Left forelimb (tissue), 1 donor: ENCODE measurements at places on chromosomes 6 and 20.
A peak's percentile ranks its signal among the peaks of the same experiment; 100 is the strongest.

DNA sequence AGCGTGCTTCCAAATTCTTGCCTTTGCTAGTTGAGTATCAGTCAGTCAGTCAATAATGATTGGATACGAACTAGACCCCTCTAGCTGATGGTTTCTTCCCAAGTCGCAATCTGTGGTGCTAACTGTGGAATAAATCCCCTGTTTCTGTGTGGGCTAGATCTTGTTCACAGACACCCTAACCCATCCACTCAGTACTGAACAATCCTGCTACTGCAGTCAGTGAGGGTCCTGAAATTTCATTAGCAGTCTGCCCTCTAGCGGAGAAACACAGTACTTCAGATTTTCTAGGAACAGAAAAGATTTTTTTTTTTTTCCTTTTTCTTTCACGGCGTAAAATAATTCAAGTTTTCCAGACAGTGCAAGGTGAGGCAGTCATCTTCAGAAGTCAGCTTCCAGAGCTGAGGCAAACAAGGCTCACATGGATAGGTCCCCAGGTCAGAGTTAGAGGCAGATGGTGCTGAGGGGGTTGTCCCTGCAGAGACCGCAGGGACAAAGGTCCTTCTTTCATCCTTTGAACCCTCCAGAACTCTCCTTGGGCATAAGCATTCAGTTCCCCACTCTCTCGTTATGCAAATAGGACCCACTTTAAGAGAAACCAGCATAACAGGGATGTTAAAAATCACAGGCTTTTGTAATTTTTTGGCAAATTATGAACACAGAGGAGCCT lies 119.6 kb downstream of the SCML4 start:
- peak; percentile 53 for DNase-seq

DNA sequence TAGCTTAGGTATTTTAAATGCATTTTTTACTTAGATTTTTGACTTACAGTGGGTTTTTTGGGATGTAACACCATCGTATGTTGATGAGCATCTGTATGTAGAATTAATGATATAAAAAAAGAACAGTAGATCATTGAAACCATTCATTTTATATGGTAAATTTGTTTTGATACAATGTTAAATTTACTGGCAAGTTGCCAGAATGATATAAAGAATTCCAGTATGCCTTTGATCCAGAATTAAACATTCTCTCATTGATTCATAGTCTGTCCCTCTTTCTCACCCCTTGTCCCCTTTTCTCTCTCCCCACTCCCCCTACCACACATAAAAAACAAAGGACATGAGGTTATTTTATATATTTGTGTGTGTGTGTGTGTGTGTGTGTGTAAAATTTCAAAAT lies 45.3 kb downstream of the VTA1 start:
- DNase-seq, result no peak

DNA sequence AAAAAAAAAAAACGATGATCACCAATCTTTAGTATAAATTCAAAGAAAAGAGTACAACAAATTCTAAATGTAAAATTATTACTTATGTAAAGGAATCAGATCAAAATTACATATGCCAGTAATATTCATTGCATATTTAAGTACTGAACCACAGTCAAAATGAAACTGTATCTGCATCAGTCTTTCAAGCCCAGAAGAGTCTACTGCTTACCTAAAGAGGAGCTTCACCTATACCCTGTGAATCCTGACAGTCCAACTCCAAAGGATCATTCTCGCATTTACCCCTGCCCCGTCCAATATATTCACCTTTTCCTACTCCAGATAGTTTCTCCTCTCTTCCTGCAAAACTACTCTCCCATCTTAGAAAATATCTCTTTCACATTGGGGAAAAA lies 9.2 kb downstream of the ATG5 start:
- DNase-seq, result no peak

DNA sequence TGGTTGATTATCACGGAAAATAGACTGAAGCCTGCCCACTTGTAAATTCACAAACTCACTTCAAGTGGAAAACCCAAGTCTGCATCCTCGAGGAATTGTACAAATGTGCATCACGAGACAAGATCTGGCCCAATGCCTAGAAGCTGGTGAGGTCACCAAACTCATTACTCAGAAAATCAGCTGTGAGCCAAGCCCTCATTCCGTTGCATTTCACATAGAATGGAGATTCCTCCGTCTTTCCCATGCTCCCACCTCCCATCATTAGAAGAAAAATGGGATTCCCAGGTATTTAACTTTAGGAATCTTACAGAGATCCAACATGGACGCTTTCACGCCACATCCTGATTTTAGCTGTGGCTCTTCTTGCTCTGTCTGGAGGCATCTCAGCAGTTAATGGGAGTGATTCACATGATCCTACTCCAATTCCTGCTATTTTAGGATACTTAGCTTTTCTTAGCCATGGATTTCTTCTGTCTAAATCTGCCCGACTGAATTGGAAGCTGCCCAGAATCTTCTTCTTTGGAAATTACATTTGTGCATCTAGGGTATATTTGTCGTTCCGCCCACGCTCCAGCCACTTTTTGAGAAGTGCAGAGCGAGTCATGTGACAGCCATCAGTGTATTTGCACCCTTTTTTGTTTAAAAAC lies 68.7 kb upstream of the STMND1 start:
- peak; percentile 80 for DNase-seq

DNA sequence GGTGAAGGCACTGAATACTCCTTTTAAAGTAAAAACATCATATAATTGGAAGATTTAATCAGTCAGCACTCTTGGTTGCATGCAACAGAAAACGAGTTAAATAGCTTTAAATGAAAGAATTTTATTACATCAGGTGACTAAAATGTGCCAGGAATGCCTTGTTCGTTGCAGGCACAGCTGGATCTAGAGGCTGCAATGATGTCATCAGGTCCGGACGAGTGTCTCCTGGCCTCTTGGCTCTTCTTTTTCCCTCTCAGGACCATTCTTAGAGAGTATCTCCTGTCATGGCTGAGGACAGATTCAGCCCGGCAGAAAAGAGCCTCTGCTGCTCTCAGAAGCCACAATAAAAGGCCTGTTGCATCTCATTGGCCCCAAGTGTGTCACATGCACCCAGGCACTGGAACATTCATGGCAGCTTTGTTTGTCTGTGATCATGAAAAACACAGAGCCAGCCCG lies 510.7 kb upstream of the SULF2 start:
- DNase-seq, result no peak

GRCh38 chr20:17836303-17836861 lies 132.2 kb downstream of the SNX5 start:
- peak; percentile 90 for DNase-seq

DNA sequence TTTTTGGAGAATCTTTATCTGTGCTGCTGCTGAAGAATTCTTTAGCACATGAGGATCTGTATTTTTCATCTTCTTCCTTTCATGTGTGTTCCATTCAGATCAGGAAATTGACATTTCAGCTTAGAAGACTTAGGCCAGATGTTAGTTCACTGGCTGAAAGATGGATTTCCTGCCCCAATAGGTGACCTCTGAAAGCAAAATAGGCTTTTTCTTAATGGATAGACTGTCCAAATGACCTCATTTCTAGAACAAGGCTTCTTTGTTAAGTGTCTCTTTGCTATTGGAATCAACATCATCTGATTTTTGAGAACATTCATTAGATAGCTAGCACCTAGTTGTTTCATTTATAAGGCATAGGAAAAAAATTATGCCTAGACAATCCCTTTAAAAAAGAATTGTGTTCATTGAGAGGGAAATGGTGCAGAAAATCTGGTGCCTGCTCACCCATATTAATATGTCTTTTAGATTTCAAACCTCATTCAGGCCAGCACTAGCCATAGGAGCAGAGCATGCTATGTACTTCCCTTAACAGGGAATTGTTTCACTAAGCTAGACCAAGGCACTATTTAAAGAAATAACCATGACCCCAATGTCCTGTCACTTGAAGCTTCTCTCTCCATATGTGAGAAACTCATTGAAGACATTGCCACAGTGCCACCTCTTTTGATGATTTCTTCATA lies 13.6 kb upstream of the SASH1 start:
- no peak for DNase-seq

DNA sequence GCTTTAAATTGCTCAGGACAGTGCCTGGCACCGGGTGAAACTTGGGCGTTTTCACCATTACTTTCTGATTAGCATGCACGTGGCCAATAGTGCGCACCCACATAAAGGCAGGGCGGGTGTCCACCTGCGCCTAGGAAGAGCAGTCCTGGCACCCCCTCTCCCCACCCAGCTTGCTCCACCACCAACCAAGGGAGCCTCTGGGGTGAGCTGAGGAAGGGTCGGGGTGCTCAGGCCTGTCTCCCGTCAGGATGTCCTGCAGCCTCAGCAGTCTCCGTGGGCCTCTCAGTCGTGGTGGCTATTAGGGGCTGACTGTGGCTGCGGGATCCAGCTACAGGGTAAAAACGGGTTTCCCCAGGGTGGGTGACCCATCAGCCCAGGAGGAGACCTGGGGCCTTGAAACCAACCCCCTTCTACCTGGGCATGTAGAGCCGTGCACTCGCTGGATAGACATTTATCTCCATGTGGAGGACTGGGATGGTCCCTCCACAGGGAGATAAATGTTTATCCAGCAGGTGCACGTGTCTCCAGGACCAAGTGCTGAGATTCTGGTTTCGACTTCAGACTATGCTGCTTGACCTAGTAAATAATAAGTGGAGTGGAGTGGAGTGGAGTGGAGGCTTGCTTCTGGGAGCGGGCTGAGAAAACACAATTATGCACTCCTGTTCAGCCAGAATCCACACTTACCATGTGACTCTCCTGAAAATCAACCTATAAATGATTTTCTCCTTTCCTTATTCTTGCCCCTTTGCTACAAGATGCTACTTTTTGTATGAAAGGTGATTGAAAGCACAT lies 91.1 kb downstream of the ZDHHC14 start:
- DNase-seq, result no peak

- no peak for DNase-seq
These were observed 9.2 kb downstream of the TP53INP2 start for GRCh38 chr20:34713194-34713943.

- DNase-seq, result no peak
These were observed 759.7 kb downstream of the HDGFL1 start for GRCh38 chr6:23329086-23329485.

DNA sequence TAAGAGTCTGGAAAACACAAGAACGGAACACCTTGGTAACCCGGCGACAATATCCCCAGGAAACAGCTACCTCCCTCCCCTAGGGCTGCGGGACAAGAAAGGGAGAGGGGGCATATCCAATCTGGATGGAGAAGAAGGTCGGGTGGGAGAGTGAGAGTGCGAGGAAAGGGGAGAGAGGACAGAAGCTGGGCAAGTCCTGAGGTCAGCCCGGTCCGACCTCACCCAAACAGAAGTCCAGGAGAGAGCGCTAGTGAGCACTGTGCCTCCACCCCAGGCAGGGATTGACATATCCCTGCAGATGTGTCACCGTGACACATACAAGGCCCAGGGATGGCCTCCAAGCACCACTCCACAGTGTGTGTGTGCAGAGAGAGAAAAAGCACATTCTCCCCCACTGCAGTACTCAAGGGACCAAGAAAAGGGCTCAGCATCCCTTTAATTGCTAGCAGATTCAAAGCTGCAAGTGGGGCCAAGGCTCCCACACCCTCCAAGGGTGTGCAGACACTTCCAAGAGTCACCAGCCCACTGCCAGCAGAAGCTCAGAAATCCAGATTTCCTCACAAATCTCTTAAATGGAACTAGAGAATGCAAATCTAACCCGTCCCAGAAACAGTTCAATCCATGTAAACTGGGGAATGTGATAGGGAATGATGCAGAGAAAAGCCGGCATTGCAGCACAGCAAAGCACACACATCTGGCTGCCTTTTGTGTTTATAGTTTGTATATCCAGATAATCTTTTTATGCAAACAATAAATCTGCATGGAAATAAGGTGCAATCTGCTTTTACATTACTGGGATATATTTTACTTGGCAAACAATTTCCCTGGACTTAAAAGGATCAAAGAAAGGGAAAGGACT lies 3.1 kb downstream of the PXDC1 start:
- no peak for DNase-seq

GRCh38 chr6:20708367-20709124 lies 174.3 kb downstream of the CDKAL1 start:
- DNase-seq, result no peak

- DNase-seq, result no peak
These were observed 807 bp downstream of the SNHG17 start for GRCh38 chr20:38434301-38434741.

DNA sequence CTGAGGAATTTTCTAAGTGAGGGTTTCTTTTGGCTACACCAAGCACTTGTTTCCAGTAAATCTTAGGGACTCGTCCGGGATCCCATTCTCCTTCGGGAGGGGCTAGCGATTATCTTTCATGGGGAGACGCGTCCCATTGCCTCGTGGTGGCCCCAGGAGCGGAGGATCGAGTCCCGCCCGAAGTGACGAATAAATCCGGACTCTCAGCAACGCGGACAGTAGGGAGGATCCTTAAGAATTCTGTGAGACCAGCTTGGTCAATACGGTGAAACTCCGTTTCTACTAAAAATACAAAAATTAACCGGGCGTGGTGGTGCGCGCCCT lies 69.1 kb upstream of the PRSS16 start:
- DNase-seq, result peak; percentile 77

GRCh38 chr20:34525709-34526416 lies 9.6 kb downstream of the DYNLRB1 start:
- DNase-seq, result no peak

GRCh38 chr20:33450867-33451266 lies 7.3 kb upstream of the SNTA1 start:
- DNase-seq, result no peak

- DNase-seq, result no peak
These were observed 19.5 kb downstream of the STXBP5 start for GRCh38 chr6:147223736-147224135.

GRCh38 chr20:16953858-16954257 lies 205.7 kb downstream of the OTOR start:
- no peak for DNase-seq

GRCh38 chr6:15776458-15776980 lies 113.7 kb upstream of the DTNBP1 start:
- DNase-seq, result no peak

- DNase-seq, result no peak
These were observed 314.3 kb upstream of the QKI start for GRCh38 chr6:163100259-163100658.

DNA sequence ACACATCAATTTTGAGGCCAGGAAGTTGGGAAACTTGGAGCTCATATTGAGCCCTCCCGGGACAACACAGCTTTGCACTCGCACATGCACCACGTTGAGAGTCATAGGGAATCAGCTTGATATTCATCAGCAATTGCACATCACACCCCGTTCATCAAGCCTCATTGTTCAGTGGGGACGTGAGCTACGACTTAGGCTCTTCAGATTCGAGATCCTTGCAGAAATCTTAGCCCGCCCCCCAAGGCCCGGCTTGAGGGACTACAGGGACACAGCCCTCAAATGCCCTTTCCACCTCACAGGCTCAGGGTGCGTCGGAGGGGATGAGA lies 93.0 kb upstream of the MAFB start:
- DNase-seq, result no peak

GRCh38 chr6:163255265-163255664 lies 159.3 kb upstream of the QKI start:
- no peak for DNase-seq

DNA sequence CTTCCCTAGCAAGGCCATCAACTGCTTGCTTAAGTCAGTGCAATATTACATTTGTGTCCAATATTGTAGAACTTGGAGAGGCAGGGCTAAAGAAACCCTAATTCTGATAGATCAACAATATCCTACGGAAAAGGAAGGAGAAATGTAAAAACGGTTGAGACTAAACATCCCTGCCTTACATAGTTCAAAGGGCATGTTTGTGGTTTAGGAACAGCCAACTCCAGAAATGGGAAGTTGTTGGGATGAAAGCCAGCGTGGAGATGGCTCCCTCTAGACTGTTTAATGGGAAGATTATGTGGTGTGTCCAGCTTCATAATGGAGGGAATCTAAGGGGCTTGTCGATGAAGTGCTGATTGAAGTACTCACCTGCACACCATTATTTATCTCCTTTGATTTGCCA lies 145.3 kb upstream of the TENT5A start:
- no peak for DNase-seq
